ENCODE measurements at places on chromosomes 4 and X.

DNA sequence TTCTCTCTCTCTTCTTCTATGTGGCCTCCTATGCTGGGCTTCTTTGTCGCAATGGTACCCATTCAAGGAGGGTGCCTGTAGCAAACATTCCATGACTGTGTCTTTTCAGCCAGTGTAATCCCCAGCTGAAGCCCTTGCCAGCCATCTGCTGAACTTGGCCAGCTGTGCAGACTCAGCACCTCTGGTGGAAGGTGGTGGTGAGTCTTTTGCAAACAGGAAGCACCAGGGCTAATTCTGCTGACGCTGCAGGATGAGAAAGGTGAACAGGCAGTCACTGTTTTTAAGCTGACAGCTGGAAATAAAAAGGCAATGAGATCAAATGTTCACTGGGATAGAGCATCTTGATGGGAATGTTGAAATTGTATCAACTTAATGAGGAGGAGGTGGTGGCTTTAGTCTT is 298.7 kb upstream of the CLNK start:
- no peaks in the 10 kb centered on the region for H3K27me3 ChIP-seq
- H3K36me3 ChIP-seq, result no peaks in the 10 kb centered on the region
- H3K4me1 ChIP-seq, result peaks cover 16% of the 10 kb centered on the region
- H3K4me3 ChIP-seq, result no peak overlapping the region
- no peak overlapping the region for H3K27ac ChIP-seq
- DNase-seq, result no peak

DNA sequence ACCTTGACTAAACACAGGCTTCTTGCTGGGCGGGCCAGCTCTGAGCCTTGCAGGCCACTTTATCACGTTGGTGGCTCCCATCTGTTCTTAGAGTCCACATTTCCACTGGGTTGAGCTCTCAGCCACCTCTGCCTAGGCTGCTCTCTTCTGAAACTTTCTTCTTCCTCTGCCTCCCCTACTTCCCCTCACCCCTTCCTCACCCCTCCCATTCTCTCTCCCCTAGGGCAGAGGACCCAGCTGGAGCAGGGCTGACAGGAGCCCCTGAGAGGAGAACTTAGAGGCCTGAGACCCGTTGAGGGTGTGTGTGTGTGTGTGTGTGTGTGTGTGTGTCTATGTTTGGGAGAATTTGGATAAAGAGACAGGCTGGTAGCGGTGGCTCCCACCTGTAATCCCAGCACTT is 19.9 kb upstream of the TMSB4X start:
- H3K36me3 ChIP-seq, result no peaks in the 10 kb centered on the region
- no peak overlapping the region for H3K27ac ChIP-seq
- peaks cover 24% of the 10 kb centered on the region for H3K4me1 ChIP-seq
- no peaks in the 10 kb centered on the region for H3K27me3 ChIP-seq
- H3K4me3 ChIP-seq, result no peak overlapping the region
- no peak for DNase-seq

DNA sequence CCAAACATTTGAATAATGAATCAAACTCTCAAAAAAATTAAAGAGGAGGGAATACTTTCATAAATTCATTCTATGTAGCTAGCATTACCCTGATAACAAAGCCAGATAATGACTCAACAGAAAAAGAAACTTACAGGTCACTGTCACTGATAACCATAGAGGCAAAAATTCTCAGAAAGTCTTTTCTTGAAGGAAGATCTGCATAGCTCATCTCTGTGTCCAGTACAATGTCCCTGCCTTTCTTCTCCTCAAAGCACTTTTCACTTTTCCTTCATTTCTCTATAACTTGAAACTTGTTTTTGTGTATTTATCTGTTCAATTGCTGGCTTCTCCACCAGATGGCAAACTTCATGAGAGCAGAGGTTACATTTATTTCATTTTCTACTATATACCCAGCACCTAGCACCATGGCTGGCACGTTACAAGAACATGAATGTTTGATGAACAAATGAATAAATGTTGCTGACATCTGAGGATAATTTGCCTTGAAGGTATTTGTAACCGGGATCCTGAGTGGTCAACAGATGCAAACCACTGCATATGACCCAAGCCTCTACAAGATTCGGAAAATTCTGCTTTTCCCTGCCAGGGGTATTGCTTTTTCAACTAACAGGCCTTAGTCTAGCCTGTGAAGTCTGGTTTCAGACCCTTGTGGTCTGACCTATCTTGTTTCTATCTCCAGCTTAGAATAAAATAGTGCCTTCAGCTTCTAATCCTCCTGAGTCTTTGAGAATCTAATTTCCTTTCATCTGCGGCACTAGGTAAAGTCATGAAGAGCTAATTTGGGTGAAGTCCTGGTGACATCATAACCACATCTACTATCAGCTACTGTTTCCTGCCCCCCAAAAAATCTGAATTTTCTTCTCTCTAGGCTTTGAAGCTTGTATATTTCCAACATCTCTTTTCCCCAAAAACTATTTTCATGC is 52.5 kb upstream of the ANTXR2 start:
- H3K27me3 ChIP-seq, result peaks cover 9% of the 10 kb centered on the region
- no peak for DNase-seq
- H3K4me1 ChIP-seq, result peaks cover 7% of the 10 kb centered on the region
- no peak overlapping the region for H3K27ac ChIP-seq
- H3K36me3 ChIP-seq, result no peaks in the 10 kb centered on the region

- no peak overlapping the region for H3K27ac ChIP-seq
- H3K4me1 ChIP-seq, result no peaks in the 10 kb centered on the region
- no peaks in the 10 kb centered on the region for H3K36me3 ChIP-seq
- DNase-seq, result no peak
- no peaks in the 10 kb centered on the region for H3K27me3 ChIP-seq
- no peak overlapping the region for H3K4me3 ChIP-seq
These were observed 97.7 kb upstream of the CASK start for GRCh38 chrX:42021058-42021457.

- H3K4me1 ChIP-seq, result peaks cover 62% of the 10 kb centered on the region
- peaks cover 15% of the 10 kb centered on the region for H3K27me3 ChIP-seq
- no peak overlapping the region for H3K4me3 ChIP-seq
These were observed 16.4 kb downstream of the PSAPL1 start for GRCh38 chr4:7418131-7418943.

GRCh38 chr4:148850257-148850995 is 408.2 kb upstream of the NR3C2 start:
- H3K4me1 ChIP-seq, result peaks cover 15% of the 10 kb centered on the region
- H3K27ac ChIP-seq, result no peak overlapping the region
- H3K36me3 ChIP-seq, result no peaks in the 10 kb centered on the region
- no peak for DNase-seq
- no peak overlapping the region for H3K4me3 ChIP-seq
- H3K27me3 ChIP-seq, result no peaks in the 10 kb centered on the region

DNA sequence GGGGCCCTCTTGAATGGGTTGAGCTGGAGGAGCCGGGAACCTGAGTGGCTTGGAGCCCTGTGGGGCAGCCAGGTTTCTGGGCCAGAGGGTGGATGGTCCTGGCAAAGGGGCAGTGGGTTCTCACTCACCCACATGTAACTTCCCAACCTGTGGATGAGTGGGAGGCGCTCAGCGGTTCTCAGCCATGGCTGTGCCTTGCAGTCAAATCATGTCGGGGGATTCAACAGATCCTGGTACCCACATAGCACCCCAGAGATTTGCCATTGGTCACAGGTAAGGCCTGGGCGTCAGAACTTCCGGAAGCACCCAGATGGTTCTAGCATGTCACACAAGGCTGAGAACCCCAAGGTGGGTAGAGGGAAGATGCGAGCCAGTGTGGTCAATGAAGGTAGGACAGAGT is 21.9 kb upstream of the CLCN4 start:
- peaks cover 2% of the 10 kb centered on the region for H3K27me3 ChIP-seq
- peaks cover 54% of the 10 kb centered on the region for H3K36me3 ChIP-seq
- no peaks in the 10 kb centered on the region for H3K4me1 ChIP-seq
- DNase-seq, result no peak

DNA sequence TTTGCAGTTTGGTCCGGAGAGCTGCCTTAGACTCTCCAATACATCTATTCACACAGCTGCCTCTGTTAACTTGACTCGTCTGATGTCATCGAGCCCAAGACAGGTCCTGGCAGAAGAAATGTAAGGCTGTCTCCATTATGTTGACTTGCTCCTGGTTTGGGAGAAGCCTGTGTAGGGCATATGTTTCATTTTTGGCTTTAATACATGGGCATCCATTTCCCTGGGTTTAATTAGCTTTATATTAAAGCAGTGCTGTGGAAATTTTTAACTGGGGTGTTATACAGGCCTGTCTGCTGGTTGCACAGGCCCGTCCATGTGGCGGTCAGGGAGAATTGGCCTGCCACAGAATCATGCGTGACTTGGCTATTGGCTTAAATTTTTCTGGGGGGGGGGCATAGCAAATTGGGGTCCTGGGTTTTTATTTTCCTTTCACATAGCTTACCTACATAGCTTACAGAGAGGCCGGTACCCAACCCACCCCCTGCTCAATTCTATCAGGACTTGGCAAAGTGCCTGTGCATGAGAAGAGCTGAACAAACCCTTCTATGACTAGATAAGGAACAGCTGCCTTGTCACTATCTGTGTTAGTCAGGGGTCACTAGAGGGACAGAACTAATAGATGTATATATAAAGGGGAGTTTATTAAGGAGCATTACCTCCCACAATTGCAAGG is 123.5 kb upstream of the WDR1 start:
- peaks cover 32% of the 10 kb centered on the region for H3K27me3 ChIP-seq
- H3K4me3 ChIP-seq, result no peak overlapping the region
- H3K4me1 ChIP-seq, result no peaks in the 10 kb centered on the region

DNA sequence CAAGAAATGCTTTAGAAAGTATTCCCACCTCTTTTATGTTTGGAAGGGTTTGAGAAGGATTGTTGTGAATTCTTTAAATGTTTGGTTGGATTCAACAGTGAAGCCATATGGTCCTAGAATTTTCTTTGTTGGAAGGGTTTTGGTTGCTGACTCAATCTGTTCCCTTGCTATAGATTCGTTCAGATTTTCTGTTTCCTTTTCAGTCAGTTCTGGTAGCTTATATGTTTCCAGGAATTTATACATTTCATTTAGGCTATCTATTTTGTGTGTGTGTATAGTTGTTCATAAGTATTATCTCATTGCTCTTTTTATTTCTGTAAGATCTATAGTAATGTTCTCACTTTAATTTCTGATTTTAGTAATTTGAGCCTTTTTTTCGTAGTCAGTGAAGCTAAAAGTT is 114.4 kb downstream of the MSN start:
- no peak overlapping the region for H3K27ac ChIP-seq
- H3K4me1 ChIP-seq, result no peaks in the 10 kb centered on the region
- no peak for DNase-seq
- H3K4me3 ChIP-seq, result no peak overlapping the region
- peaks cover 4% of the 10 kb centered on the region for H3K27me3 ChIP-seq
- no peaks in the 10 kb centered on the region for H3K36me3 ChIP-seq

DNA sequence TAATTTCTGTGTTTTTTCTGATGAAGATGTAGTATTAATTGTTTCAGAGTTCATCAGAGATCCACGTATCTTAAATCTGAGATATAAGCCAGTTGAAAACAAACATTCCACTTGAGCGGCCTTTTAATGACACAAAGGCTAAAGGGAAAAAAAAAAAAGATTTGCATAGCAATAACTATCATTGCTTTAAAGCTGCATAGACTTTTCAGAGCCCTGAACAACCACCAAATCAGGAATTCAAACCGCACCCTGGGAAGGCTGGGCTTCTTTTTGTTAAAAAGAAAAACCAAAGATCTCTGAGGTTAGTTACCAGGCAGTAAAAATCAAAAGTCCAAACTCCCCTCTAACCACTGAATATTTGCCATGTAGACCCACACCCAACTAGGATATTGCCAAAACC is 206.0 kb downstream of the HHIP start:
- no peaks in the 10 kb centered on the region for H3K4me1 ChIP-seq
- no peak overlapping the region for H3K4me3 ChIP-seq
- peaks cover 4% of the 10 kb centered on the region for H3K27me3 ChIP-seq
- no peaks in the 10 kb centered on the region for H3K36me3 ChIP-seq
- no peak overlapping the region for H3K27ac ChIP-seq
- DNase-seq, result no peak
